Osteocyte (in vitro differentiated cells): ENCODE measurements at places on chromosomes 2 and 18. TPM values are rescaled to one million over a fixed set of nuclear protein-coding genes. Genes with fewer than 3 reads are reported as not detected.

- no peak overlapping the region for H3K27ac ChIP-seq
- no peak overlapping the region for H3K4me3 ChIP-seq
Measured at GRCh38 chr2:68045342-68045741, 17.5 kb downstream of the C1D start.

DNA sequence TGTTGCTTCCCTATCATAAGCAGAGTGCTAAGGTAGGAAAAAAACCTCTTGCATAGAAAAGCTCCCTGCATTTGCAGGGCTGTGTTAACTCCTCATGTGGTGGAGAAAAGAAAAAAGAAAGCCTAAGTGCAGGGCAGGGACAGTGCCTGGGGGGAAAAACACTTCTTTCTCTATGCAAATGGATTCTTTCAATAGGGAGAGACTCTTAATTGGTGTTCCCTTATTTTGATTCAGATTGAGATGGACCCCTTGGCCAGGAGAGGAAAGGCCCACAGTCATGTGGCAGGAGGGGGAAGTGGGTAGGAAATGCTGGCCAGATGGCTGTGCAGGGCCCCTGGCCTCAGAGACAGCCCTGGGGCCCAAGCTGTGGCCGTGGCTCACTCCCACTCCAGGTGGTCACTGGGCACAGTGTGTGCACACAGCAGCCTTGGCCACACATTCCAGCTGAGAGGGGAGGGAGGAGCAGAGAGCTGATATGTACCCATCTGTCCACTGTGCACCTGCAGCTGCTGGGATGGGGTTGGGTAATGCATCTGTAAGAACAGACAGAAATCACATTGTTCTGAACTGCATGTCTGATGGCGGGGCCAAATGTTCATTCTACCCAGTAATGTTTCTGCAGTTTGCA lies 410.4 kb downstream of the DSC3 start:
- peaks cover 3% of the 10 kb centered on the region for H3K27me3 ChIP-seq
- no peaks in the 10 kb centered on the region for H3K4me1 ChIP-seq
- H3K4me3 ChIP-seq, result no peak overlapping the region
- H3K27ac ChIP-seq, result no peak overlapping the region
- no peaks in the 10 kb centered on the region for H3K36me3 ChIP-seq
- no peak for DNase-seq

GRCh38 chr2:50489092-50489491 lies 542.8 kb downstream of the NRXN1 start:
- H3K27me3 ChIP-seq, result no peaks in the 10 kb centered on the region
- H3K27ac ChIP-seq, result no peak overlapping the region
- no peaks in the 10 kb centered on the region for H3K36me3 ChIP-seq

- H3K27me3 ChIP-seq, result no peaks in the 10 kb centered on the region
- peaks cover 36% of the 10 kb centered on the region for H3K4me1 ChIP-seq
- H3K27ac ChIP-seq, result no peak overlapping the region
Measured at GRCh38 chr2:182618672-182619079, 97.4 kb upstream of the DNAJC10 start.

DNA sequence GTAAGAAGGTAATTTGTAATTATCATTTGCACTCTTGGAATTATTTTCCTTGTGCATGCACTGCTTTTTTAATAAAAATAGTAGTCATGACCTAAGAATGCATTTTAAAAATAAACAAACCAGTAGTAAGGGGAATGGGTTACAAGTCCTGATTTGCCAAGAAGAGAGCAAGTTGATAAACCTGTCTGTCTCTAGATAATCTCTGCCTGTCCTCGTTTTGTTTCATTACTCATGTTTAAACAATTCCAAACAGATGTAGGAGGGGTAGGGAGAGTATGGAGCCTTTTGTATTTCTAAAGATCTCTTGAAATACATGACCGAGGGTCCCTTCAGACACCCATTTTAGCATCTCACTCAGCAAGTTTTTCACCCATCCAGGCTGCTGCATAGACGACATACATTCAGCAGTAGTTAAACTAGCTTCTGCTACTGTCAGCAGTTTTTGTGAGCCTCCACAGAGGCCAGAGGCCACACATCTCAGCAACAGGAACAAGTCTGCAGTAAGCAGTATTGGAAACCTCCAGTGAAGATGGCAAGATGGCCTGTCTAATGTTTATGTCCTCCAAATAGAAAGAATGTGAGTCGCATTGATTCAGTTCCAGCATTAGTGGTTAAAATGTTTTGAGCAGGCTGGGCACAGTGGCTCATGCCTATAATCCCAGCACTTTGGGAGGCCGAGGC lies 2.3 kb upstream of the EXOC6B start:
- H3K27me3 ChIP-seq, result peaks cover 7% of the 10 kb centered on the region
- DNase-seq, result no peak
- H3K36me3 ChIP-seq, result no peaks in the 10 kb centered on the region
- no peak overlapping the region for H3K27ac ChIP-seq
- peaks cover 25% of the 10 kb centered on the region for H3K4me1 ChIP-seq

- H3K4me3 ChIP-seq, result no peak overlapping the region
- H3K27ac ChIP-seq, result no peak overlapping the region
- no peaks in the 10 kb centered on the region for H3K4me1 ChIP-seq
- no peaks in the 10 kb centered on the region for H3K27me3 ChIP-seq
Measured at GRCh38 chr2:171044416-171044815, 115.4 kb downstream of the GORASP2 start.

- H3K36me3 ChIP-seq, result no peaks in the 10 kb centered on the region
- no peak overlapping the region for H3K4me3 ChIP-seq
- no peaks in the 10 kb centered on the region for H3K27me3 ChIP-seq
- no peaks in the 10 kb centered on the region for H3K4me1 ChIP-seq
- peak; percentile 57 for DNase-seq
Measured at GRCh38 chr2:239684271-239684810, 283.5 kb upstream of the HDAC4 start.

DNA sequence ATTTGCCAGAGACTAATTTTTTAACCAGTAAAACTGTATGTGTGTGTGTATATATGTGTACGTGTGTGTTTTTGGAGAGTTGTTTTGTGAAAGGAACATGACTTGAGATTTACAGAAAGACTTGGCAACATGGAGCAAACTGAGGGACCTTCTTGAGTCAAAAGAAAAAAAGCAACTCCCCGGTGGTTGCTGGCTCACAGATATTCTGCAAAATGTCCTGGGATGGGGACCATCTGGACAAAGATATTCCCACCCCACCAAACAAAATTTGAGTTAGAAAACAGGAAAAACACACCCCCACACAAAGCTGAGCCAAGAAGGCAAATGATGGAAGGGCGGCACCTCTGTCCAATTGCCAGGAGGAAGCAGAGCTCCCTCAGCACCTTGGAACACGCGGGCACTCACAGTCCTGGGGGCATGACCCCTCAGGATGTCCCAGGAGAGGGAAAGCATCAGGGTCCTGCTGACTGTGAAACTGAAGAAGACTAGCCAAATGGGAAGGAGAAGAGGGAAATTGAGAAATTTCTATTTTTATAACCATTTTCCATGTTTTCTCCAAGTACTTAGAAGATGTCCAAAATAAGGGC lies 290.2 kb upstream of the ACVR2A start:
- H3K27me3 ChIP-seq, result no peaks in the 10 kb centered on the region
- H3K4me3 ChIP-seq, result no peak overlapping the region
- no peak overlapping the region for H3K27ac ChIP-seq
- no peaks in the 10 kb centered on the region for H3K36me3 ChIP-seq

- H3K4me3 ChIP-seq, result no peak overlapping the region
- H3K27me3 ChIP-seq, result peaks cover 3% of the 10 kb centered on the region
- peak overlapping the region; percentile 21 for H3K27ac ChIP-seq
- peaks cover 54% of the 10 kb centered on the region for H3K4me1 ChIP-seq
Measured at GRCh38 chr18:11859903-11860407, 8.7 kb downstream of the CHMP1B start.

- H3K36me3 ChIP-seq, result no peaks in the 10 kb centered on the region
- H3K27me3 ChIP-seq, result no peaks in the 10 kb centered on the region
- H3K4me1 ChIP-seq, result no peaks in the 10 kb centered on the region
- H3K27ac ChIP-seq, result no peak overlapping the region
- no peak for DNase-seq
Measured at GRCh38 chr2:88187038-88187676, 17.0 kb downstream of the THNSL2 start.

DNA sequence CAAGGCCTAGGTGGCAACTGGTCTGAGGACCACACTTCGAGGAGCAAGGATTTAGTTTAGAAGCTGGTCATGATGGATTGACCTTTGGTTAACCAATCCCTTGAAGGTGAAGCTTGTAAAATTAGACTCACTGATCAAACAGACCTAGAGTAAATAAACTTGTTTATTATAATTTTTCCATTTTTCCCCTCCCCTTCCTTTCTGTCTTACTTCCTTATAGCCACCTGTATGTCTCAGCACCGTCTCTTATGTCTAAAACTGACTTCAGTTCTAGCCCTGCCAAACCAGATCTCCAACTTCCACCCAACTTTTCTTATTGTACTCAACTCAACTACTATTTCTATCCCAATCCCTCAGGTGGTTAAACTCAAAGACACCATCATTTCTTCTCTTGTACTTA lies 92.8 kb upstream of the THOC1 start:
- H3K27me3 ChIP-seq, result no peaks in the 10 kb centered on the region
- peaks cover 71% of the 10 kb centered on the region for H3K4me1 ChIP-seq
- H3K36me3 ChIP-seq, result peaks cover 3% of the 10 kb centered on the region

GRCh38 chr2:183057333-183057985 lies 19.2 kb upstream of the NCKAP1 start:
- no peaks in the 10 kb centered on the region for H3K36me3 ChIP-seq
- H3K4me1 ChIP-seq, result peaks cover 15% of the 10 kb centered on the region
- no peak for DNase-seq
- no peak overlapping the region for H3K4me3 ChIP-seq
- H3K27ac ChIP-seq, result no peak overlapping the region
- no peaks in the 10 kb centered on the region for H3K27me3 ChIP-seq

DNA sequence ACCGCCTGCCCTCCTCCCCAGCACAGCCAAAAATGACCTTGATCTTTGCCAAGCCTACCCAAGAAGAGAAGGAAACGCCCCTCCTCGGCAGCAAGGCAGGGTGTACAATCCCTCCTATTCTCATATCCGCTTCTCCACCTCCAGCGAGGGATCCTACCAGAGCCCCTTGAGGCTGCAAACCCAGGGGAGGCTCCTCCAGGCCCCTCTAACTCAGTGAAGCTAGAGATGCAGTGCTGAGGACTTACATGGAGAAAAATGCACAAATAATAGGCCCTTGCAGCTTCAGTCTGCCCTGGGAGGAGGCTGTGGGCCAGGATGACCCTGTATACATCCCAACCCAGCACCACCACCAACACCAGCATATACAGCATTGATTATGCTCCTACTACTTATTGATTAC lies 46.9 kb upstream of the POMC start:
- no peak overlapping the region for H3K4me3 ChIP-seq
- H3K4me1 ChIP-seq, result no peaks in the 10 kb centered on the region
- no peak overlapping the region for H3K27ac ChIP-seq

- peak overlapping the region; percentile 89 for H3K27ac ChIP-seq
- peak; percentile 85 for DNase-seq
- no peaks in the 10 kb centered on the region for H3K27me3 ChIP-seq
- H3K4me1 ChIP-seq, result peaks cover 25% of the 10 kb centered on the region
Measured at GRCh38 chr2:393711-394696, 106.1 kb upstream of the ALKAL2 start.

GRCh38 chr2:174965551-174965950 lies 39.6 kb downstream of the CHN1 start:
- H3K27ac ChIP-seq, result peak overlapping the region; percentile 87
- DNase-seq, result no peak
- H3K27me3 ChIP-seq, result no peaks in the 10 kb centered on the region
- peaks cover 3% of the 10 kb centered on the region for H3K36me3 ChIP-seq
- H3K4me3 ChIP-seq, result no peak overlapping the region

- no peaks in the 10 kb centered on the region for H3K4me1 ChIP-seq
- H3K27ac ChIP-seq, result no peak overlapping the region
- H3K36me3 ChIP-seq, result no peaks in the 10 kb centered on the region
Measured at GRCh38 chr2:222399038-222399783, 25.1 kb upstream of the SGPP2 start.

DNA sequence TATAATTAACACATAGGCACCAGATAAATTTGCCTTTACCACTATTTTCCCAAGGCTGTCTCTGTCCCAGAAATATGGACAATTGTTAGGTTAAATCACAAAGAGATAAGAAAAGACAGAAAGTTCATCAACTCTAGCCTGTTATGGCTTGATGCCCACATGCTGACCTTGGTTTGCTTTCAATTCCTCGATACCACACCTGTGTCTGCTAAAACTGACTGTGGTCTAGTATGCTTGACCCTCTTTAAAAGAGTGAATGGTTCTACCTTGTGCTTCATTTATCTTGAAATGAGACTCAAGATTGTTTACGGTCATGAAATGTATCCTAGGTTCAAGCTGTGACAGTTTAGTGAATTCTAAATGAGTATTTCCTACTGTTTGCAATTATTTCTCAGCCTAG lies 909.0 kb upstream of the LRRTM1 start:
- H3K27me3 ChIP-seq, result no peaks in the 10 kb centered on the region
- no peaks in the 10 kb centered on the region for H3K4me1 ChIP-seq
- H3K4me3 ChIP-seq, result no peak overlapping the region
- H3K36me3 ChIP-seq, result no peaks in the 10 kb centered on the region

- H3K4me3 ChIP-seq, result no peak overlapping the region
- peaks cover 20% of the 10 kb centered on the region for H3K36me3 ChIP-seq
- no peaks in the 10 kb centered on the region for H3K27me3 ChIP-seq
- no peak for DNase-seq
Measured at GRCh38 chr2:241673797-241674725, 12.6 kb downstream of the DTYMK start.

DNA sequence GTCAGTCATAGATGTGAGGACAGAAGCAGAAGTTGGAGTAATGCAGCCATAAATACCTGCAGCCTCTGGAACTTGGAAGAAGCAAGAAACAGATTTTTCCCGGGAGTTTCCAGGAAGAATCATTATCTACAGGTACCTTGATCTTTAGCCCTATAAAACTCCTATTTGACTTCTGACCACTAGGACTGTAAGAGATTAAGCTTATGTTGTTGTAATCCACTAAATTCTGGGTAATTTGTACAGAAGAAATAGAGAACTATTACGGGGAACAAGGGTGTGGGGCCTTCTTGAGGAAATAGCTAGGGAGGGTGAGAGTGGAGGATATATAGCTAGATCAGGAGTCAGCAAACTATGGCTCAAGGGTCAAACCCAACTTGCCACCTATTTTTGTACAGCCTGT lies 353.2 kb downstream of the SLC4A3 start:
- H3K36me3 ChIP-seq, result no peaks in the 10 kb centered on the region
- H3K27ac ChIP-seq, result no peak overlapping the region
- no peak for DNase-seq
- H3K27me3 ChIP-seq, result no peaks in the 10 kb centered on the region

DNA sequence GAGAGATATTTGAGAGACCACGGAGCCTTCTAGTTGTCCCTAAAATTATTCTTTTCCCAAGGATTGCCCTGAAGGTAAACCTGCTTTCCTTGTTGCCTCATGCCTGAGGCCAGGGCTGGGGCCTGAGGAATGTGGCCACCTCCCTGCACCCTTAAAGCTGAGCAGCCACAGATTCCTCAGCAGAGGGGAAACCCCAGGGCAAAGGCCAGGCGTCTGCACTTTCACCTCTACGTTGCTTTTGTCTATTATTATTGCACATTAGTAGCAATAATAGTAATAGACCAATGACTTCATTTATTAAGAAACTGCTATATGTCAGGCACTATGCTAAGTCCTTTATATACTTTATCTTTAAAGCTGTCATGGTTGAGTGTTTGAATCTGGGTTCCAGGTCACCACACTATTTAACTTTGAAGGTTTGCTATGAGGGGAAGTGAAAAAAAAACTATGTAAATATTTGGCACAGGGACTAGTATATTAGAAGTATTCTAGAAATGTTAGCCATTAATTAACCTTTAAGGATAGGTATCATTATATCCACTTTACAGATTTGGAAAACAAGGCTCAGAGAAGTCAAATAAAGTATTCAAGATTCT lies 104.2 kb downstream of the LRRC30 start:
- no peak overlapping the region for H3K27ac ChIP-seq
- no peaks in the 10 kb centered on the region for H3K4me1 ChIP-seq
- no peaks in the 10 kb centered on the region for H3K36me3 ChIP-seq
- H3K4me3 ChIP-seq, result no peak overlapping the region
- H3K27me3 ChIP-seq, result peaks cover 3% of the 10 kb centered on the region

ANKRD29 gene
- not detected in 2 replicates for total RNA-seq

SRD5A2 gene
- not detected in 2 replicates for total RNA-seq

RAMP1 gene
- total RNA-seq, result 87.9 and 93.4 TPM in 2 replicates

TMEM163 gene
- total RNA-seq, result not detected in 2 replicates

SKOR2 gene
- not detected in 2 replicates for total RNA-seq

AGXT gene
- total RNA-seq, result not detected in 2 replicates

DNAH7 gene
- 0.43 and 1.0 TPM in 2 replicates for total RNA-seq
